Esophagus squamous epithelium (tissue), 5 donors: ENCODE measurements at places on chromosomes 4 and X.

DNA sequence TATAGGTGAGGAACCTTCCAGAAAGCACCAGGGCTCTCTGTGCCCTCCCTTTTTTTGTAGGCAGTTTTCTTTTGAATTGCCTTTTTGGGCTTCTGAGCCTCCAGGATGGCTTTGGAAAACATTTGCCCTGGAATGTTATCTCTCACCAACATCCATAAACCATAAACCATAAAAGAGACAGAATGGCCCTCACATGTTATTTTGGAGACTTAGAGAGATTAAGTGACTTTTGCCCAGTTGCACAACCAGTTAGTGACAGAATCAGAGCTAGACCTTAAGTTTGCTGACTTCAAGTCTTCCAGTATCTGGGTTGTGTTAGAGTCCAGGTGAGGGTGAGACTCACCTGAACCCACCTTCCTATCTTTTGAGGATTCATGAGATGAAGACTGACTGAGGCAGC lies 153.0 kb upstream of the STX18 start:
- no peak for DNase-seq

DNA sequence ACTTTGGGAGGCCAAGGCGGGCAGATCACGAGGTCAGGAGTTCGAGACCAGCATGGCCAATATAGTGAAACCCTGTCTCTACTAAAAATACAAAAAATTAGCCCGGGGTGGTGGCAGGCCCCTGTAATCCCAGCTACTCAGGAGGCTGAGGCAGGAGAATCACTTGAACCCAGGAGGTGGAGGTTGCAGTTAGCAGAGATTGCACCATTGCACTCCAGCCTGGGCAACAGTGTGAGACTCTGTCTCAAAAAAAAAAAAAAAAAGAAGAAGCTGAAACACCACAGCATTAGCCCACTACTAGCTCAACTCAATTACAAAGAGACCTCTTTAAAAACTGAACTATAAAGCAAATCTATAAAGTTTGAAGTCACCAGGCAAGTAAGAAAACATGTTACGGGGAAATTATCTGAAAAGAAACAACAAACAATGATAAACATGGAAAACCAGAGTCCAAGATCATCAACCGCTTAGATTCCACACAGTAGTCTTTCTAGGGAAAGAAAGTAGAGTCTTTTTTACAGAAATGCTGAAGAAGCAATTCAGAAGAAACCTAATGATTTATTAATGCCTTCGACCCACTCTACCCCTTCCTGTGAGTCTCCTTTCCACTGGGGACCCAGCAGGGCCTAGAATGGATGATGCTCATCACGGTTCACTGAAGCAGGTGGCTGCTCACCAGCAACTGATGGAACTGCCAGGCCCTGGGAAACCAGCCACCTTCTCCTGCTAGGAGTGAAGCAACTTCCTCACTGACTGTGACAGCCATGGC lies 6.6 kb downstream of the SAT1 start:
- no peak for DNase-seq

- no peak for DNase-seq
Observed at GRCh38 chrX:48800574-48801279, 1.1 kb upstream of the HDAC6 start.

DNA sequence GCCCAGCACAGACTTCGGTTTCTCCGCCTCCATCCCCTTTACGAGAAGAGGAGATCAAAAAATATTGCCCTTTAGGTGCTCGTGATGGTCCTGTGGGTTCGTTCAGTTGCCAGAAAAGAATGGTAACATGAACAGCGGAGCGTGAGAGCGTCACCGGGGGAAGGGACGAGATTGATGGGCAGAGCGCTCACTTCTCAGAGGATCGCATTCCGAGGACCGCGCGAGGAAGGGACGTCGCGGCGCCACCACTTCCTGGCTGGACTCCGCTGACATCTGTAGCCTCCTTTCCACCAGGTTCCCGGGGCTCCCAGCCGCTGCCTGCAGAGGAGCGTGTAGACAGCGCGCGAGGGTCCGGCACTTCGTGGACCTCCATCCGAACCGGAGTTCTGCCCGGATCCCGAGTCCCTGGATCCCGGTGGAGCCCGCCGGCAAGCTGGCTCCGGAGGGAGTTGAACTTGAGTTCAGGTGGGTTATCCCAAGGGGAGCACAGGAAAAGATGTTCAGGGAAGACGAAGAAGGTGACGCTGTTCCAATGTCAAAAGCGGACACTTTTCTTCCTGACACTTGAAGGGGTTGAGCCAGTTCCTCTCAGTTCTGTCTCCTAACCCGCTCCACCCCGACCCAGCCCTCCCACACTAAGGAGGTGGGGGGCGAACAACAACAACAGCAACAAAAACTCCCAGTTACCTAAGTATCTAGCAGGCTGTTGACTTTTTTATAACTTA lies 484 bp downstream of the GALNTL6 start:
- no peak for DNase-seq

DNA sequence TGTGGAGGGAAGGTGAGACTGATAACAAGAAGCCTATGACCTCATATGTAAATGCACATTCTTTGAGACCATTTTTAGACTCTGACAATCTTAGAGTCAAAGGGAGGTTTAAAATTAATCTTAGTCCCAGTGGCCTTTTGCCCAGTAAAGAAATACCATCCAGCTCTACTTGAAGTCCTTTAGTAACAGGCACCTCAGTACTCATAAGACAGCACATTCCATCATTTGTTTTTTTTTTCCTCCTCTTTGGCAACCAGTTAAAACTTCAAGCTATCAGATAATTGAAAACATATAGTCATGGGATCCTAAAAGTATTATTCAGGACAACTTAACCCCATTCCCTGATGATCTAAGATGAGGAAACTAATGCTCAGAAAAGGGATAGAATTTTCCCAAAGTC lies 4.6 kb downstream of the EDA2R start:
- no peak for DNase-seq

- no peak for DNase-seq
Observed at GRCh38 chr4:154622598-154622997, 10.1 kb upstream of the FGG start.

DNA sequence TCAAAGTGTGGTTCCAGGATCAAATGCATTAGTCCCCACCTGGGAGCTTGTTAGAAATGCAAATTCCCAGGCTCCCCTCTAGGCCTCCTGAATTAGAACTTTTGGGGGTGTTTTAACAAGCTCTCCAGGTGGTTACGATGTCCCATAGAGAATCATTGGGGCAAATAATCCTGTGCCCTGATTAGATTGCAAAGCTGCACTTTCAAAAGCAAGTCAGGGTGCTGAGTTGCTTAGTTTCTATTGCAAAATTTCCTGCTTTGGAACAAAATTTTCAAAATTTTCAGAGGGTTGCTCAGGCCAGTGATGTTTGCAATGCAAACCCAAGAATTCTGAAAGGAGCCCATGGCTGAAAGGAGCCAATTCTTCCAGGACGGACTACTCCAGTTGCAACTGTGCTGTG lies 71.0 kb downstream of the MGST2 start:
- no peak for DNase-seq
